ENCODE measurements at places on chromosomes 13 and 19.

- DNase-seq: no peak
Measured at GRCh38 chr19:42114412-42114811, 17.8 kb downstream of the POU2F2 start.

GRCh38 chr13:114161644-114162532 is 17.2 kb upstream of the CFAP97D2 start:
- no peak for DNase-seq

- no peak for DNase-seq
Measured at GRCh38 chr19:9801976-9802375, 16.9 kb downstream of the FBXL12 start.

GRCh38 chr19:31314849-31315629 is 34.2 kb downstream of the TSHZ3 start:
- no peak for DNase-seq

- no peak for DNase-seq
Measured at GRCh38 chr13:48775285-48775684, 121.6 kb downstream of the CYSLTR2 start.

DNA sequence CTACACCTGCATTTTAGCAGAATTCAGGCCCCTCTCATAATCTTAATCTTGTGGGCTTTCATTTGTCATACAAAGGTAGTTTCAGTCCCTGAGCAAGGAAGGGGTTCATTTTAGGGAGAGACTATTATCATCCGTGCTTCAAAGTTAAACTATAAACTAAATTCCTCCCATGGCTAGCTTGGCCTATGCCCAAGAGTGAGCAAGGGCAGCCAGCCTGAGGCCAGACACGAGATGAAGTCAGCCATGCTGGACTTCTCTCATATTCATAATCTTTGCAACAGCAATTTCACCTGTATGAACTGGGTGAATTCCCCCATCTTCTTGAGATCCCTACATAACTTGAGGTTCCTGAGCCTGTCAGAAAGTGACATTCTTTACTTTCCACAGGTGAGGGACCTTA is 13.0 kb downstream of the ERICH4 start:
- DNase-seq: no peak

- DNase-seq: peak; percentile 37
Measured at GRCh38 chr13:20525144-20525600, 485 bp downstream of the CRYL1 start.

DNA sequence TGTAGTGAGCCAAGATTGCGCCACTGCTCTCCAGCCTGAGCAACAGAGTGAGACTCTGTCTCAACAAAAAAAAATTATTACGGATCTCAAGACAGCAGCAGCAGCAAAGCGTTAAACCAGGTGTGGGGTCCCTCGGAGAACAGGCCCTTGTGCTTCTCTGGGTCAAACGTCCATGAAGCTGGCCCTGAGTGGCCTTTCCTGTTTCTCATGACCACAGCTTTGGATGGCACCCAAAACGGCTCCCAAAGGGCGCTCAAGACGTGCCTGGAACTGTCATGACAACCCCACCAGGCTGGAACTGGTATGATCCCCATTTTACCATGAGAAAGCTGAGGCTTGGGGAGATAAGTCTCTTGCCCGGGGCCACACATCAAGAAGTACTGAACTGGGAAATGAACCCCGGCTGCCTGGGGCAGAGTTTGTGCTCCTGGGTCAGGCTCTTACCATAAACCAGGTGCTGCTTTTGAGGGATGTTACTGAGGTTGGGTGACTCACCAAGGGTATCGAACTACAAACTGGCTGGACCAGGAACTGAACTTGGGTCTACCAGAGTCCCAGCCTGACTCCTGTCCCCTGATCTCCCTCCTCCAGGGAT is 11.6 kb upstream of the SAMD1 start:
- no peak for DNase-seq
